ENCODE measurements at places on chromosomes 4 and X.

- DNase-seq = no peak
Observed at GRCh38 chrX:85870585-85870984, 176.8 kb downstream of the CHM start.

GRCh38 chr4:156661555-156661954, 310.0 kb downstream of the PDGFC start:
- no peak for DNase-seq

DNA sequence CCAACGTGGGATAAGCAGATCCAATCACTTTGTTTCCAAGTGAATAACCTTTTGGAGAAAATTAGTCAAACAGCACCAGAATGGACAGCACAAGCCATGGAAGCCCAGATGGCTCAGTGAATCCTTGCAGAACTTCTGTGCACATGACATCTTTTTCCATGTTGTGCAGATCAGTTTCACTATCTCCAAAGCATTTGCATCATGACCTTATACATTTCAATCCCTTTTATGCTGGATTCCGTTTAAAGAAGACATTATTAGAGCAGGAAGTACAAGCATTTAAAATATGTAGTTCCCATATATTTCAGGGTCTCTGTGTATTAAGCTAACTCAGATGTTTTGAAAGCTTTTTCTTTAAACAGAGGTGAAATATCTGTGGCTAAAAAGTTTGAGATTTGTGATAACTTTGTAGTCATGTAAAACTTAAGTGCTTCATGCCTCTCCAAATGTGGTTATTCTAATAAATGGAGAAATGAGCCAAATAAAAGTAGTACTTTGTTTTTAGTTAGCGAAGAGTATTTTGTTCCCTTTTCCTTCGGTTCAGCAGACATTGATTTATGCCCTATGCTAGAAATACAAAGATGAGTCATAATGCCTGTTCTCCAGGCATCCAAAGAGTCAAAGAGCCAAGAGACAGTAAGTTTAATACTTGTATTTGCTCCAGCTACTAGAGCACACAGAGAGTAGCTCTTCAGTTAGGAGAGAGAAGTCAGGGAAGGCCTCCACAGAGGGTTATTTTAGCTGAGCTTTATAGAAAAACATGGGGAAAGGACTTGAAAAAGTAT, 39.0 kb downstream of the PLAC8 start:
- peak; percentile 77 for DNase-seq

- DNase-seq = no peak
Observed at GRCh38 chr4:153421941-153422340, 44.2 kb upstream of the TMEM131L start.

- no peak for DNase-seq
Observed at GRCh38 chr4:168884251-168885124, 125.6 kb downstream of the CBR4 start.

DNA sequence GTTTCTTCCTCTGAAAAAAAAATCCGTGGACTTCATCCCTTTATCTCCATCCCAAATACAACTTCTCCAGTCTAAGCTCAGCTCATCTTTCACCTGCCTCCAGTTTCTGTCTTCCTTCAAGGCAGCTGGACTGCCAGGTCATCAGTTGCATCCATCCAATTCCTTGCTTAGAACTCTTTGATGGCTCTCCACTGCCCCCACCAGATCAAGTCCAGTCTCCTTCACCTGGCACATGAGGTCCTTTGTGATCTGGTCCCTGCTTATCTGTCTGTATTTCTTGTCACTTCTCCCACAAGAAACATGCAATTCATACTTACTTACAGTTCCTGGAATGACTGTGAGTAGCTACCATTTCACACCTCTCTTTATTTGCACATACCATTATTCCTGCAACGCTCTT, 33.8 kb downstream of the OTUD6A start:
- DNase-seq = peak; percentile 25

DNA sequence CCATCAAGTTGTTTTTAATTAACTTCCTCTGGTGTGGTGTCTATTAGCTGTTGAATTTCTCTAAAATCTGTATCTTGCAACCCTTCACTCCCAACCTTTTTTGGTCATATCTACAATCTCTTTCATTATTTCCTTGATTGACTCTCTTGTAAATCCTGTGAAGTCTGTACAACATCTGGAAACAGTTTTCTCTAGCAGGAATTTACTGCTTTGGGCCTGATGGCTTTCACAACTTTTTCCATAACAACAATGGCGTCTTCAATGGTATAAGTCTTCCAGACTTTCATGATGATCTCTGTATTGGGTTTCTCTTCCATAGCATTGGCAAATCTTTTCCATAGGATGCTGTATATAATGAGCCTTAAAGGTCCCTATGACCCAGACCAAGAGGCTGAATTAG, 49.0 kb downstream of the TBC1D19 start:
- DNase-seq = no peak

- no peak for DNase-seq
Observed at GRCh38 chrX:68762766-68763165, 66.1 kb upstream of the EFNB1 start.

GRCh38 chrX:155068165-155068564, 2.8 kb downstream of the CMC4 start:
- DNase-seq = peak; percentile 29

DNA sequence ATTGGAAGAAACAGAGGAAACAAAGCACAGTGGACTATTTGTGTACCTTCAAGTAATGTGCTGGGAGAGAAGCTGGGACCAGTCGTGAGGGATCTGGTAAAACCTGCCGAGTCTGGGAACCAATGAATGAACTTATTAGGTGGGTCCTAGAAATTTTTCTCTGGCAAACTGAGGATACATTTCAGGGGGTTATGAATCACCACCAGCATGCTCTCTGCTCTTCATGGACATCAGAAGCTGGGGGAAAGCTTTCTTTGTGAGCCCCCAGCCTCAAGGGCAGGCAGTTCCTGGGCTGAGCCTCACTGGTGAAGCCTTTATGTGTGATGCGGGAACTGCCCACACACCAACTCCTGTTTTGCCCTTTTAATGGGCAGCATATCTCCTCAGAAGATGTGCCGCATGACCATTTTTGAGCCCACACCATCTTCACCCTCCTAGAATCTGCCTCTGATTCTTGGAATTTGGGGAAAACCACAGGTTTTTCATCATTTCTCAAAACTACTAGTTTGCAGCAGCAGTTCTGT, 95.4 kb upstream of the ENPP6 start:
- no peak for DNase-seq
